ENCODE measurements at places on chromosomes 3 and 15.

GRCh38 chr3:98039322-98040024 lies 4.4 kb upstream of the GABRR3 start:
- DNase-seq, result peak; percentile 27

DNA sequence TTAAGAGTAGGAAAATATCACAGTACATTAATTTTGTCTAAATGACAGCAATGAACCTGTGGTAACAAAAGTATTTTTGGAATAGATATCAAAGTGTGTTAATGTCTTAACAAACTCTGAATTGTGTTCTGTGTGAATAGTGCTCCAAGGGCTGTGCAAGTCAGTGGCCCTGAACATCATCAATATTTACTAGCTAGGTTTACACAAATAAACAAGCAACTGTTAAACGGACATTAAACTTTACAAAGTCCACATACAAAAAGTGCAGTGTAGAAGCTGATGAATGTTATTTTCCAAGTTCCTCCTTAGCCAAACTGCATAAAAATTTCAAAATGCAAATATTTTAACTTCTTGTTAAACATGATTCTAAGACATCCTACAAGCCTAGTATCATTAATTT lies 2.1 kb upstream of the GTF2A2 start:
- no peak for DNase-seq

DNA sequence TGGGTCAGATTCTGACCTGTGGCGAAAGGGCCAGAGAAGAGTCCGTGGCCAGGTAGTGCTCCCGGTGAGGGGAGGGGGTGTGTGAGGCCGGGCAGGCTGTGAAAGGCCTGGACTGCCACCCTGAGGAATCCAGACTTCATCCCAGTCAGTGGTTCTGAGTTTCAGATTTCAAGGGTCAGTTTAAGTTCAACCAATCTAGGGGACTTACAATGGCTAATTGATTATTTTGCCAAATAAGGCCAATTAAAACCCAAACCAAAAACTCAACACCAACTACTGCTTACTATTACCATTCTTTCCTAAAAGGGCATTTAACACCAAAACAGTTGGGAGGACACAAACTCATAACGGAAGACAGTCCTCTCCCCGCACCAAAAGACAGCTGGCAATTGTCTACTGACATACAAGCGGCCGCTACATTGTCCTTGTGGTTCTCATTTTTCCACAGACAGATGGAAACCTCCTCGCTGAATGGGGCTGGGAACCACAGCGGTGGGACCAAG lies 30.5 kb downstream of the TMEM44 start:
- DNase-seq, result no peak

GRCh38 chr3:16658004-16658924 lies 53.0 kb upstream of the DAZL start:
- no peak for DNase-seq

DNA sequence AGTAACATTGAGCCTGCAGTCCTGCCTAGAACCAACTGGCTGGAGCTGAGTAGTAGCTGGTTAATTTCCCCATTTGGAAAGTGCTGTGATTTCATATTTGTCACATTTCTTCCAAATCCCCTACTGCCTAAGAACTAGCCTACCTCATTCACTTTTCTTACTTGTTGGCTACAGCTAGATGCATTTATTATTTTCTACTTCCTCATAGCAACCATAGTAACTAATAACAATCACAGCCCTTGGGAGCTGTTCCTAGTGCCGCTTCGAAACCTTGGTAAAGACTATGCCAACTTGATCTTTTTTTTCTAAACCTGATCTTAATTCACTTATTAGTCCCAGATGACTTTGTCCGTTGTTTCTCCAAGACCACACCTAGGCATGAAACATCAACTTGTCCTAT lies 240.3 kb downstream of the FGF12 start:
- no peak for DNase-seq

- no peak for DNase-seq
Measured at GRCh38 chr3:190070622-190071347, 49.9 kb downstream of the P3H2 start.

GRCh38 chr15:39312984-39313383 lies 267.9 kb upstream of the THBS1 start:
- DNase-seq, result no peak

DNA sequence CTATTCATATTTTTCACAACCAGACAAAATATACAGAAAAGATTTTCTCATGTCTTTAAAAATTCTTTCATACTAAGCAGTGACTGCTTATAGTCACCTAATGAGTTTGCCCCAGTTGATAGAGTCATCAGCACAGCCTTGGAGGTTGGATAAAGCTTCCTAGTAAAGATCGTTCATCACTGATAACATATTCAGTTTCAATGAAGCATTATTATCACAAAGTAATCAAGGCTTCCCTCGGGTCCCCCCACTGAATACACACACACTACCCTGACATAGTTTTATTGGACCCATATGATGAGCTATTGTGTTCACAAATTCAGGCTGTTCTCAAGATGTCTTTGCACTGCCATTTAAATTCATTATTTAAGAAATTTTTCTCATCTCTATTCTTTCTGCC lies 297.8 kb downstream of the KCNH8 start:
- DNase-seq, result no peak

DNA sequence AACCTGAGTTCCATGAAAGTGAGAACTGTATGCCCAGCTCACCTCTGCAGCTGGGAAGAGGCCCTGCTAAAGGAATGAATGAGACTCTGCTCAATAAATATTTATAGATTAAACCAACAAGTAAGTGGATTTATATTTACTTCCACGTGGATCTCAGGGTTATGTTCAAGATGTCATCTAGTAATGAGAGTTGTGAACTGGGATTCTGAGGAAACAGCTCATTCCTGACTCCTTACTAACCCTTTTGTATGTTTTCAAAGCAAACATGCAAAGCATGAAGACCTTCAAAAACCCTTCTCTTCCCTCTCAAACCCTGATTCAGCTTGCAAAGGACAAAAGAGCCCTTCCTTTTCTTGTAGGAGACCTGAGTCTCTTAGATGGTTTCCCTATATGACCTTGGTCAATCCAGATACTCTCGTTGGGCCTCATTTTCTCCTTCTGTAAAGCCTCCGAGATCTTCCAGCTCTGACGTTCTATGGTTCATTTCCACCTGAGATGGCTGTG lies 53.4 kb downstream of the LSM3 start:
- DNase-seq, result no peak

- DNase-seq, result no peak
Measured at GRCh38 chr15:94631608-94632007, 400.2 kb downstream of the MCTP2 start.
